Fibroblast of skin of left biceps (primary cell): ENCODE measurements at places on chromosomes 13 and 19.

DNA sequence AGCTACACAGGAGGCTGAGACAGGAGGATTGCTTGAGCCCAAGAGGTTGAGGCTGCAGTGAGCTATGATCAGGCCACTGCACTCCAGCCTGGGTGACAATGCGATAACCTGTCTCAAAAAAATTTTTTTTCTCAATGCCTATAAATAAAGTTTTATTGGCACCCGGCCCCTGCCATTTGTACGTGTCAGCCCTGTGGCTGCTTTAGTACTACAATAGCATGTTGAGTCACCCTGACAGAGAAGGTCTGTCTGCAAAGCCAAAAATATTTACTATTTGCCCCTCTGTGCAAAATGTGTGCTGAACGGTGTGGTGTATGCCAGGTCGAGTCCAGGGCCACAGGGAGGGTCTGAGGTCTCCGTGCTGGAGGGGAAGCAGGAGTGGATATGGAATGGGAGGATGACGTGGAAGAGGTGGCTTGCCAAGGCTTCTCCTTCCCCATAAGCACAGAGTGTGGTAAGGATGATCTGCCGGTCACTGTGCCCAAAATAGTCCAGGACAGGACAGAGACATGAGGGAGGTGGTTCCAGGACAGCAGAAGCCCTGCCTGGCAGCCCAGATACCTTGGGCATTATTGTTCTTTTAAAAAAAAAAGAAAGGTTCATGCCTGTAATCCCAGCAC lies 10.0 kb downstream of the NMRK2 start:
- DNase-seq = no peak

DNA sequence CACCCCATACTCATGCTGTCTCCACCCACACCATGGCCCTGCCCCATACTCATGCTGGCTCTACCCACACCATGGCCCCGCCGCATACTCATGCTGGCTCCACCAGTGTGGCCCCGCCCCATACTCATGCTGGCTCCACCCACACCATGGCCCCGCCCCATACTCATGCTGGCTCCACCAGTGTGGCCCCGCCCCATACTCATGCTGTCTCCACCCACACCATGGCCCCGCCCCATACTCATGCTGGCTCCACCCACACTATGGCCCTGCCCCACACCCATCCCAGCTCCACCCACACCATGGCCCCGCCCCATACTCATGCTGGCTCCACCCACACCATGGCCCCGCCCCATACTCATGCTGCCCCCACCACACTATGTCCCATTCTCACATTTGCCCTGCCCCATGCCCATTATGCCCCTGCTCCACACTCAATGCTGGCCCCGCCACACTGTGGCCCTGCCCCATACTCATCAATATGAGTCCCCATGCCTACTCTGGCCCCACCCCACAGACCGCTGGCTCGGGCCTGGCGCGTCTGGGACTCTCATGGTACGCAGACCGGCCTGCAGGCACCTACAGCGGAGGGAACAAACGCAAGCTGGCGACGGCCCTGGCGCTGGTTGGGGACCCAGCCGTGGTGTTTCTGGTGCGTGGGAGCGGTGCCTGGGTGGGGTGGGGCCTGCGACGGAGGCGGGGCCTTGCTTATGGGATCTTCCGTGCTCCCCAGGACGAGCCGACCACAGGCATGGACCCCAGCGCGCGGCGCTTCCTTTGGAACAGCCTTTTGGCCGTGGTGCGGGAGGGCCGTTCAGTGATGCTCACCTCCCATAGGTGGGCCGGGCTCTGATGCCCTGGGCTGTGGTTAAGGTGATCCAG lies 3.7 kb upstream of the ARHGAP45 start:
- no peak for DNase-seq

GRCh38 chr19:19627621-19628500 lies at the start of gene LPAR2:
Gene LPAR2, minus strand, starts transcription at chr19:19628220. Its CDS starts 945 bp downstream, at chr19:19627275.
- DNase-seq = no peak

- DNase-seq = peak; percentile 68
These were observed at the start of the genes MAU2 and SUGP1 for GRCh38 chr19:19320361-19321140. Gene MAU2, plus strand, starts transcription at chr19:19320829. Its CDS starts 31 bp downstream, at chr19:19320860. Gene SUGP1, minus strand, starts transcription at chr19:19320509. Its CDS starts 13 bp downstream, at chr19:19320496.

DNA sequence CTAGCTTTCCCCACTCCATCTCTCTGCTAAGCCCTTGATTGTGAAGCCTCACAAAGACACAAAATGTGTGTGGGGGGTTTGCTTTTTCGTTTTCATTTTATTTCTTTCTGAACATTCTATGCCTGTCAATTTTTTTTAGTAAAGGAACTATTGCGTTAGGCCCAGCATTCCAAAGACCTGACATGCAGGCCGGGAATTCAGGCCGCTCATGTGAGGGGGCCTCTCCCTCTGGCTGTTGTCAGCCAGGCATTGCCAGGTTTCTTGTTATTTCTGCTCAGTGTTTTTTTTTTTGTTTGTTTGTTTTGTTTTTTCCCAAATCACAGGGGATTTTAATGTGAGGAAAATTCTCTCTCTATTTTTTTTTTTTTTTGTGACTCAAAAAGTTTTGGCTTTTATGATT lies 10.3 kb upstream of the MEDAG start:
- DNase-seq = peak; percentile 79

GRCh38 chr13:113820813-113821651 lies 42.8 kb downstream of the GAS6 start:
- peak; percentile 90 for DNase-seq

DNA sequence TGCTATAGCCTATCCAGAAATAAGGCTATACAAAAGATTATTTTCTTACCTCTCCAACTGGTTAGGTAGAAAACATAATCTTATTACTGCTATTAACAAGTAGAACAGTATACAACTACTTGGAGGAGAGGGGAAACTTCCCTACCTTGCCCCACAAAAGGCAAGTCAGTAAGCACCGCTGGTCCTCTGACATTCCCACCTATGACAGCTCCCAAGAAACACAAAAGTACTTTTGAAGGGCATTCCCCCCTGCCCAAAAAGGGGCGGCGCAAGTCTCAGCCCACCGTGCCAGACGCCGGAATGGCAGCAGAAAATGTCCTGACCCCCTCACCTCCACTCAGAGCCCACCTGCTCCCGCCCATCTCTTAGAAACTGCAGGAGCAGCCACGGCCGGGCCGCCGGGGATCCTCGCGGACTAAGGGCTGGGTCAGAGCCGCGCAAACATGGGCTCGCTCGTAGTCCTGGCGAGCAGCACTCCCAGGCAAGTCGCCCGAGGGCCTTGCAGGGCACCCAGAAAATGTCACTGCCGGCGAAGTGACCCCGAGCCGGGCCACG lies 437 bp downstream of the SUCLA2 start:
- no peak for DNase-seq

DNA sequence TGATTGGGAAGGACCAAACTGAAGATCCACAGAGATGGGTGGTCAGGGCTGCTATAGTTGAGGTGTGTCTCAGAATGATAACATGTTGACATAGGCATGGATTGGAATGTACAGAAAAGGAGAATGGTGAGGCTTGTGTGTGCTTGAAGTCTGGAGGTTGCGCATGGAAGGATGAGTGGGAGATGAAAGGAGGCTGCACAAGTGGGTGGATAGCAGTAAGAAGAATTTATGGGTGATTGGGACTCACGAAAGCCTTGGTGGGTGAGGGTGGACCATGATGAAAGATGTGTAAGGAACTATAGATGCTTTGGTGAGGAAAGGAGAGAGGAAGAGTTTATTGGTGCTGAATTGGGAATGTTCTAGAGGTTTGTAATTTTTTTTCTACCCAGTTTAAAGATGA lies 1287.7 kb downstream of the UQCRFS1 start:
- DNase-seq = no peak

GRCh38 chr19:8513036-8513686 lies 806 bp downstream of the ZNF414 start:
- DNase-seq = no peak

DNA sequence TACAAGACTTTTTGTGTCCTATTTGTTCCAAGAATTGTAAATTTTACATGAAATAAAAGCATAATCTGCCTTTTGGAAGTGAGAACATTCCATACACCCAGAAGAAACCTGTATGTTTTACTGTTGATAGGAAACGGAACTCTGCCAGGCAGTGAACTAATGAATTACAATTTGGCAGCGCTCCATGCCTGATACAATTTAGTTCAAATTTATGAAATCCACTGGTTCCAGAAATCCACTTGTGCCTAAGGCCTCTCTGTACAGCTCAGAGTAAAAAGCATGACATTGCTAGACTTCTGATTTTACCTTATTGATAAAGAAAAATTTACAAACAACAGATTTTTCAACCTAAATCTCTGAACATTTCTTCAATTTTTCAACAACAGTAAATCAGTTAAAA lies 78.1 kb downstream of the PCDH9 start:
- no peak for DNase-seq

DNA sequence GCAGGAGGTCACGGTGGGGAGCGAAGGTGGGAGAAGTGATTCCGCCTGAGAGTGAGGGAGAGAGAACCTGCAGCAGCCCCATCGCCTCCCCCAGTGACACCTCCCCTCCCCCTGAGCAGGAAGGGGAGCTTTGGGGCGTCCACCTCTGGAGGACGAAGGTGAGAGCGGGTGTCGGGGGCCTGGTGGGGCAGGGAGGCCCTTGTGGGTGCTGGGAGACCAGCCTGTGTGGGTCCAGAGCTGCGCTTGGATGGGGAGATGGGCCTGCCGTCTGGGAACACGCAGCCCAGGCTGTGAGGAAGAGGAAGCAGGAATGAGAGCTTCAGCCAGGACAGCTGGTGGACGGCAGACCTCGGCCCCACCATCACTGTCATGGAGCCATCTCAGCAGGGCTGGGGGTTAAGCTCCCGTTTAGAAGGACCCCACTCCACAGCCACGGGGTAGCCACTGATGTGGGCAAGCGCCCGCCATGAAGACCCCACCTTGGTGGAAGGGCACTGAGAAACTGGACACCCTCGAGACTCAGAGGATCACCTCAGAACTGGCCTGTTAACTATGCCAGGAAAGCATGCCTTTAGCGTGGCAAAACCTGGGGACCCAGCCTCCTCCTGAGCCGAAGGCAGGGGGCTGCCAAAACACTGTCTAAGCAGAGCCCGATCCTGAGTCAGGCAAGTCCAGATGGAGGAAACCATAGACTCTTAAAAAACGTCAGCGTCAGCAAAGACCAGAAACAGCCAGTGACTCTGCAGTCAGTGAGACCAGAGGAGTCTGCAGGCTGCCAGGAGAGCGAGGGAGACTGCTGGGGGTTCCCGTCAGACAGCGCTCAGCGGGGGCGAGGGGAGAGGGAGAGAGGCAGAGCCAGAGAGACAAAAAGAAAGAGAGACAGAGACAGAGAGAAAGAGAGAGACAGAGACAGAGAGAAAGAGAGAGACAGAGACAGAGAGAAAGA lies 6.4 kb upstream of the PROZ start:
- peak; percentile 34 for DNase-seq

DNA sequence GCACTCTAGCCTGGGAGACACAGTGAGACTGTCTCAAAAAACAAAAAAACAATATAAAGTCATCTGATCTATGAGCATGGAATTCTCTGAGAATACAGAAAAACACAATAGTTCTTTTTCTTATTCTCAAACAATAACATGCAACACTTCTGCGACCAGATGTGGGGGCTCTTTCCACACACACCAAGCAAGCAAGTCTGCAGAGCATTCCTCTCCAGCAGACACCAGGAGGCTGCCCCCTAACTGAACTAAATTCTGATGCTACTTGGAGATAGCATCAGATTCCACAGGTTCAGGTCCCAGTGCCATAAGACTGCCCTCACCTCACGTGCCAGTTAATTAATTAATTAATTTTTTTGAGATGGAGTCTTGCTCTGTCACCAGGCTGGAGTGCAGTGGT lies 27.7 kb downstream of the ZNF101 start:
- DNase-seq = no peak

GRCh38 chr13:94312511-94313216 lies 166.8 kb downstream of the DCT start:
- no peak for DNase-seq

DNA sequence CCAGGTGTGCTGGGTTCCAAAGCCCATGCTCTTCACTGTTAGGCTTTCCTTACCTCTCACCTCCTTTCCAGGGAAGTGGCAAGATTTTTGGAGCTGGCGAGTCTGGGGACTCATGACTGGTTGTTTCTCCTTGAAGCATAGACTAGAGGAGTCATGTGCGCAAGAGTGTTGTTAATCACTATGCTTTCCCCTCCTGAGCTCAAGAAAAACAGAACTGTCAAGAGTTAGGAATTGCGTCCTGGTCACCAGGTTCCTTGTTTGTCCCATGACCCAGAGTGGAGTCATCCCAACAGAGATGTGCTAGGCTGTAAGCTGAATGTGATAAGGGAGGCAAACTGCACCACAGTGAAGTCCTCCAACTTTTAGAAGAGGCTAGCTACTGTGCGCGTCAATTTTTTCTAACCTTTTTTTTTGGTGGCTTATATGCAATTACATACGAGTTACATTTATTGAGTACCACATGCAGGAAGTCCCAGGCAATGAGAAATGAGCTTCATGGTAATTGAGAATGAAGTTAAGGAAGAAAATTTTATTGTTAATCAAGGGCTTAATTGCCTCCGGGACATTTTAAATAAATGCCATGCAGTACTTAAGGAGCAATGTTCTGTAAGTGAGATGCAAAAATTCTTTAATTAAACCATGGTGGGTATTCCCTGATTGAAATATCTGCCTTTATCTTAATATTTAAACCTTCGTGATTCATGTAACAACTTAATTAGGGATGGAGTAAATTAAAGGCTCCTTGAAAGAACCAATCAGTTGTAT lies 233.9 kb downstream of the ZIC5 start:
- DNase-seq = no peak

DNA sequence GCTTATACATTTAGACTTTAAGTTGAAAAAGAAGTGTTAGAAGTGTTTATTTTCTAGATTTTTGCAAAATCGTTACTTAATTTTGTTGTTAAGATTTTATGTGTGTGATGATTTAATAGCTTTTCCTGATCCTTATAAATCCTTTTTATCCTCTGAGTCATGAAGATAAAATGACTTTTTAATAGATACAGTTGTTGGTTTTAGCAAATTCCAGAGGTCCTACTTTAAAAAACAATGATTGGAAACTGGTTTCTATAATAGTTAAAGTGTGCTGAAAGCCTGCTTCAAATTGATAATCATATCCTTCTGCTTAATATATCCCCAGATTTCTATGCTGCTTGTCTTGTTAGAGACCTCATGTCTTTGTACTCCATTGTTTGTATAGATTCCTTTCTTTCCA lies 39.0 kb downstream of the RNASEH2B start:
- peak; percentile 45 for DNase-seq

GRCh38 chr13:101555610-101556009 lies 103.1 kb downstream of the ITGBL1 start:
- DNase-seq = no peak
